Stimulated activated CD4-positive, alpha-beta T cell treated with anti-CD3 and anti-CD28 coated beads, Interleukin-15, amount 100 ng/mL, for 1 hour (primary cell): ENCODE measurements at places on chromosomes 13 and 19.

- DNase-seq: no peak
Observed at GRCh38 chr19:5083547-5083965, 114.6 kb downstream of the KDM4B start.

GRCh38 chr19:31421082-31421481 lies 71.8 kb upstream of the TSHZ3 start:
- no peak for DNase-seq

GRCh38 chr13:51420681-51421490 lies 31.9 kb downstream of the INTS6 start:
- DNase-seq: no peak

DNA sequence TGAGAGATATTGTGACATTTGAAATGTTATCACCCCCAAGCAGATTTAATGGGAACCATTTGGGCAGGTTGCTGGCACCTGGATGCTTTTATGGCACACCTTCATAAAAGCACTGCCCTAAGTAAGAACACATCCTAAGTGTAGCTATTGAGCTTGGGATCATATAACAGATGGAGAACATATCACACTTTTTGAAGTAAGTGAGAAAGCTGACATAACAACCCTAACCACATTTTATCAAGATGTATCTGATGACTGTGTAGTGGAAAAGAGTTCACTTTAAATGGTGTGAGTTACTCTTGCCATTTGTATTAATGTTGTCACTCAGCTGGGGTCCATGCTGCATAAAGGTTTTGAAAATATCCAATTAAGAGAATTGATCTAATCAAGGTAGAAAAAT lies 287.9 kb downstream of the DCLK1 start:
- no peak for DNase-seq

DNA sequence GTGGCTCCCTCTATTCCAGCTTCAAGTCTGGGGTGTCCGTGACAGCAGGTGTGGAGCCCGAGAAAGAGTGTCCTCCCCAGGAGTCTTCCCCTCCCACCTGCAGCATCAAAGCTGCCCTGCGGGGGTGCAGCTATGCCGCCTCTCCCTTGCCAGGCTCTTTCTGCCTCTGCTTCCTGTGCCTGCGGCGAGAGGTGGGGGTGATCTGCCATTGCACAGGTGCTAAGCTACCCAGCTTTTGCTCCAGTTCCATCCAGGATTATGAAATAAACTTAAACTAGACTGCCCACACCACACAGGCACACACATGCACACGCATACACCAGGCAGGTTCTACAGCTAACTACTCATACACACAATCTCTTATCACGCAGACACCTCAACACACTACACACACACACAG lies 104.7 kb upstream of the CLDN10 start:
- DNase-seq: no peak
